ENCODE measurements at places on chromosomes 1 and 21. TPM values are rescaled to one million over a fixed set of nuclear protein-coding genes. Genes with fewer than 3 reads are reported as not detected.

Gene PTPN7
- total RNA-seq: 0.78 TPM

Gene PNRC2
- total RNA-seq: 136 TPM

Gene MEX3A
- under 0.01 TPM for total RNA-seq

Gene FAM229A
- 0.74 TPM for total RNA-seq

Gene C4BPB
- not detected for total RNA-seq

Gene BNIPL
- total RNA-seq: 6.1 TPM

Gene MIS18A
- 5.1 TPM for total RNA-seq

Gene GNG4
- total RNA-seq: not detected

Gene ALX3
- total RNA-seq: not detected

Gene CYP4A11
- not detected for total RNA-seq

Gene TTLL10
- 0.23 TPM for total RNA-seq

Gene AKR7A2
- 59.4 TPM for total RNA-seq

Gene UBXN10
- 19.5 TPM for total RNA-seq

Gene B3GALT5
- total RNA-seq: 0.47 TPM

Gene ITPKB
- total RNA-seq: 75.0 TPM
